Putamen (tissue), 1 donor: ENCODE measurements at places on chromosomes 11 and 22.

DNA sequence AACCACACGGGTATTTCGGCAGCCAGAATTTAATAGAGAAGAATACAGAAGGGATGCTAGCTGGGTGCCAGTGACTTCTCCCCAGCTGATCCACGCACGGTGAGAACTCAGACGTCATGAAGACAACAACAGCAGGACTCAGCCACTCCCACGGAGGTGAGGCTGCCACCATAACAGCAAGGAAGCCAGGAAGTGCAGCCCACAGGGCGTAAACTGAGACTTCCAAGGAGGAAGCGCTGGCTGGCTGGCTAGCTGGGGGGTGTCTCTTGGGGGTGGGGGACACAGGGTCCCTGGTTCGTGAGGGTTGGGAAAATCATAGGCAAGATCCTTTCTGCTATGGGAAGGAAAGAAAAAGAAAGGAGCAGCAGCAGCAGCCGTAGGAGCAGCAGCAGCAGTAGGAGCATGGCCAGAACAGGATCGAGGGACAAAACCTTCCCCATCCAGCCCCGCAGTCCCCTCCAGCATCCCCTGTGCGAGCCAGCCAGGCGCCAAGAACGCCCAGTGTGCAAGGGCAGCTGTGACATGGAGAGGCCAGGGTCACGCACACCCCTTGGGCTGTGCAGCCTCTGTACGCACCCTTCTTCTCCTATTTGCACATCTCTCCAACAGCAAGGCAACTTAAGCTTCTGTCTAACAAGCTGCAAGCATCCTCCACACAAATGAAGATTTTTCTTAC, 49.6 kb upstream of the SHANK2 start:
- no peak for DNase-seq

GRCh38 chr22:34847072-34847471, 218.9 kb upstream of the ISX start:
- DNase-seq: no peak

- no peak for DNase-seq
These were observed 114.4 kb upstream of the ANO1 start for GRCh38 chr11:69963533-69964246.

DNA sequence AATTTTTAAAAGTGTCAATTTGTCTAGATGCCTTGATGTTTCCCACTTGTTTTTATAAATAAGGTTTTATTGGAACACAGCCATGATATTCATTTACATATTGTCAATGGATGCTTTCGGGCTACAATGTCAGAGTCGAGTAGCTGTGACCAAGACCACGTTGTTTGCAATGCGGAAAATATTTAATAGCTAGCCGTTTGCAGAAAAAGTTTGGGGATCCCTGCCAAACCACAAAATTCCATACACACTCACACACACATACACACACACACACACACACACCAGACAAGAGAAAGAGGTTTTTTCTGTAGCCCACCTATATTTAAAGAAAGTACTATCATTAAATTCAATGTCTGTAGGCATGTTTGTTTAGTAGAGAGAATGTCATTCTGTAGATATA, 58.3 kb downstream of the TYR start:
- no peak for DNase-seq

- no peak for DNase-seq
These were observed 578.0 kb downstream of the KCNA4 start for GRCh38 chr11:29438815-29439214.

GRCh38 chr22:37126383-37126782, 16.9 kb upstream of the TMPRSS6 start:
- no peak for DNase-seq

GRCh38 chr11:92941676-92942571, 27.5 kb upstream of the MTNR1B start:
- peak; percentile 14 for DNase-seq

DNA sequence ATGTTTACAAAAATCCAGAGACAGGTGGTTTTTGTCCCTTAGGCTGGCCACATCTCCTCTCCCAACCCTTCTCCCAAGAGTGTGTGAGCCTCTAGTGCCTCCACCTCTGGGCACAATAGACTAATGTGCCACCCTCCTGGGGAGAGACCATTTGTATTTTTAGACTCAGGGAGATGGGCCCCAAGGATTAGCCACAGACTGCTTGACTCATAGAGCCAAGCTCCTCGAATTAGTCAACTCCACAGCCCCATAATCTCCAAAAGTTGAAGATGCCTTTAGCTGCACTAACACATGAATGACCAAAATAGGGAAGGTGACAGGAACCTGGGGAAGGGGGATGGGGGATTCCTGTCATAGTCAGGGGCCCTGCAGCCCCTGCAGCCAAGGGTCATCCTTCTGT, 53.0 kb upstream of the LRRC32 start:
- DNase-seq: no peak

DNA sequence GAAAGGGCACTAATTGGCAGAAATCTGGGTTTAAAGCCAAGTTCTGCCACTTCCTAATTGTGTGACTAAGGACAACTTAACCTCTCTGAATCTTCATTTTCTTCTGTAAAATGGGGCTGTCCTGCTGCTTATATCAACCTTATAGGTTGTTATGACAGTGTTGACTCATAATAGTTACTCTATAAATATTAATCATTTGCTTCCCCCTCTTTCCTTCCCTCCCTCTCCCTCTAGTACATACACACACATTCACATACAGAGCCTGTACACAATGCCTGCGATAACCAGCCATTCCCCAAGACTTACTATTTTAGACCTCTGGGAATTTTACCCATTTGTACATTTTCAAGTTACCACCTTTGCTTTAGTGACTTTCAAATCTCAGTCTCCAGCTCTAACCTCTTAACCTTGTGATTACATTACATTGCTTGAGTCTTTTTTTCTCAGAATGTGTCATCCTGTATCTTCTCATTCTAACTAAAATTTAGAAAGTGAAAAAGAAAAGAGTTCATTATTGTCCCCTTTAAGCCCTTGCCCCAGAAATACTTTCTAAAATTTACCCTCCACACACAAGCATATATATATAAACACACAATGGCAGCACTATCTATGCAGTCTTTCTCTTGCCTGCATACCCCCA, 31.9 kb downstream of the GDPD4 start:
- no peak for DNase-seq

DNA sequence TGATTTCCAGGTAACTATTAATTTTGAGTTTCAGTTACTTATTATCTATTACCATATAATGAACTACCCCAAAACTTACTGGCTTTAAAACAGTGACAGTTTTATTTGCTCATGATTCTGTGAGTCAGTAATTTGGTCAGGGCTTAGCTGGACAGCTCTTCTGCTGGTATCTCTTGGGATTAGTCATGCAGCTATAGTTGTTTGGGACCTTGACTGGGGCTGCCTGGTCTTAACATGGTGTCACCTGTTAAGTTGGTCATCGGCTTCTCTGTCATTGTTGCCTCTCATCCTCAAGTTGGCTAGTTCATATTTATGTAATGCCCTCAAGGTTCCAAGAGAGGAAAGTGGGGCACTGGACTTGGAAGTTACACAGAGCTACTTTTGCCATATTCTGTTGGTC, 177.5 kb downstream of the TMEM135 start:
- DNase-seq: no peak

DNA sequence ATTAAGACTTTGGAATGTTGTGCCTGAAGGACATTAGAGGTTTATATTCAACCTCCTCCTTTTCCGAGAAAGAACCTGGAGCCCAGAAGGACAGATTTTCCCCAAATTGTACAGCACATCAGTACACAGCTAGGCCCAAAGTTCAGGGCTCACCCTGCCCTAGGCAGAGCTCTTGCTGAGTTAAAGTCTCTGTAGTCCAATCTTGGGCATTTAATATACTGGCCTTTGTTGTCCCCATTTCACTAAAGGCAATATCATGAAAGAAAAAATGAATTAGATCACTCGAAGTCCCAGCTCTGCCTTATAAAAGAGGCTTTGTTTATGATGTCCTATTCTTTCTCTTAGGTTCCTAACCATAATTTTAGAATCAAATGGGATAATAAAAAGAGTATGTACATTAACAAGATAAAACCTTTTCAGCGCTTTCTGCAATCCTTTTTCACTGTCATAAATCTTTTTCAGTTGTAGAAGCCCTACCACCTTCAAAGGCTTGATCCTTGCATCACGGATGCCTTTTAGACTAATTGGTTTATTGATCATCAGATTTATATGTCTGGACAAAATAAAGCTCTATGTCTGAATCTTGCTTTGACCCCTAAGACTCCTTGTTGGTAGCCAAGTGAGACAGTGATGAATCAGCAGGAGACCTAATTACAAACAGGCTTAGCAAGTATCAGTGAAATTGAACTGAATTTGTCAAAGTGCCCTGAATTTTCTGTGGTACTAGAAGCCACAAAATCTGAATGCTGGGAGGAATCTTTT, 39.8 kb downstream of the RELT start:
- no peak for DNase-seq

DNA sequence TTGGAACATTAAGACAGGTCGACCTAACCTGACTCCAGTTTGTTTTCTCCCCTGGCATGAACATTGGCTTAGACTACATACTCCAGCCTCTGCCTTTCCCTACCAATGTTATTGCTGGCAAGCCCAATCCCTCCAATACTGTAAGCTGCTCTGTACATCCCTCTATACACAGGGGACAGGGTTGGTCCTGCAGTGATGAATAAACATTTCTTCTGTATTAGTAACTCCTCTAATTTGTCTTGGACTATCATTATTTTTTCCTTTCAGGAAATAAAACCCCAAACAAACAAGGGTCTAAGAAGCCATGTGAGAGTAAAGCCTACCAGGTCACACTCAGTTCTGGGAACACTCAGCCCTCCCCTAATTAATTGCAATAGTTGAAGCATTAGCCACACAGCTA, 35.1 kb upstream of the FJX1 start:
- no peak for DNase-seq

GRCh38 chr11:64546600-64546999, 44.4 kb upstream of the SLC22A12 start:
- no peak for DNase-seq

- DNase-seq: no peak
These were observed 86.9 kb upstream of the FAT3 start for GRCh38 chr11:92137747-92138146.

GRCh38 chr11:107821199-107821927, 37.2 kb downstream of the SLC35F2 start:
- no peak for DNase-seq

DNA sequence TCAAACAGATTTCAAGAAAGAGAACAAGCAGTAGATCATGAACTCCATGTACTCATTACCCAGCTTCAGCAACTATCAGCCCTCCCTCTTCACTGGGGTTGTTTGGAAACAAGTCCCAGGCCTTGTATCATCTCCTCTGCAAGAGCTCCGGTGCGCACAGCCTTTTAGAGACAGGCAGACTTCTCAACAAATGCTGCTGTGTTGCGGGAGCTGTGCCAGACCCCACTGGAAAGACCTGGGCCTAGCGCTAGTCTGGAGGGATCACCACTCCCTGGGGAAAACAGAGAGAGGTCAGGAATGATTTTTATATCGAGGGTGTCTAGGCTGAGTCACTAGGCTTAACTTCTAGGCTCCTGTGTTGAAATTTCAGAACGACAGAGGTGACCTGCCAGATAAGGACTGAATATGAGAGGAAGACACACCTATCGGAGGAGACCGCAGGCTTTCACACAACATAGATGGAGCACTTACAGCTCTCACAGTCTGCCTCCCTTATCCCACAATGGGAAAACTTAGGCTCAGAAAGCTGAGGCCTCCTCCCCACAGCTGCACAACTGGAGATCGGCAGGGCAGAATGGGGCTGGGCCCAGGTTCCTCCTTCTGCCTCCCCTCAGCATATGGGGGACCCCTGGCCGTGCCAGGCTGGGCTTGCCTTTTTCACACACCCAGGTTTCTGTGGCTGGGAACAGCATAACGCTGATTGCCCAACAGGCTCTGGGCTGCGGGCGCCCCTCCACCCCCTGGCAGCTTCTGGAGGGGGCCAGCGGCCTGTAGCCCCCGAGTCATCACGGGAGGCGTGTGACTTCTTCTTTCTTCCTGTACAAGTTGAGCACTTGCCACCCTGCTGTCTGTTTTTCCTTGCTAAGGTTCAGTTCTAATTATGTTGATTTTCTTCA, 86.0 kb downstream of the PKNOX2 start:
- DNase-seq: no peak

- peak; percentile 97 for DNase-seq
These were observed at the start of gene COMMD9 for GRCh38 chr11:36289226-36289852. Gene COMMD9 (minus strand): TSS chr11:36289424. CDS start chr11:36289412, 12 bp downstream.
